Glomerular endothelial cell (primary cell): ENCODE measurements at places on chromosomes 6 and 20. TPM values are rescaled to one million over a fixed set of nuclear protein-coding genes. Genes with fewer than 3 reads are reported as not detected.

Gene VSX1
- not detected in 2 replicates for total RNA-seq

DNA sequence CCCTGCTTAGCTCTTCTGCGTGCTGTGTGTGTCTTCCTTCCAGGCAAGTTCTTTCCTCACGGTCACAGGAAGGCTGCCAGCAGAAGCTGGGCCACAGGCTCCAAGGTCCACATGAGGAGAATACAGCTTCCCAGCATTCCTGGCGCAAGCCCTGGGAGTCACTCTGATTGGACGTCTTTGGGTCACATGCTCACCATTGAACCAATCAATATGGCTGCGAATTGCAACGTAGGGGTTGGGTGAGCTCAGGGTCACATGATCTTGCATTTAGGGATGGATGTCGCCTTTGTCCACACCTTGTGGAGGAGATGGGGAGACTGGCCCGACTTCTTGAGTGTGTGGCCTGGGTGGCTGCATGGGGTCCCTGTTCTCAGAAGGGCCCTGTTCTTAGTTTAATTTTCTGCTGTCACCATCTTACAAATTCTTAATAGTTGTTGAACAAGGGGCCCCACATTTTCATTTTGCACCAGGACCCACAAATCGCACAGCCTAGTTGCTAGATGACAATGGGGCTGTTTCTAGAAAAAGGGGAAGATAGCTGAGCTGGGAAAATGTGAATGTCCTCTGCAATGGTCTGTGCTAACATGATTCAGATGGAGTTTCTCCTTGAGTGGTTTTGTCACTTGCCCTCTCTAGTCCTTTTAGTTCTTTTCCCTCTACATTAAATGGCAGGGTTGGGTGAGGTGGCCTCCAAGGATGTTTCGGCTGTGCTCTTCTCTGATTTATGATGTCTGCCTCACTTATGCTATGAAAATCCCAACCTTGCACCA, 149.6 kb downstream of the CDH26 start:
- DNase-seq: no peak

DNA sequence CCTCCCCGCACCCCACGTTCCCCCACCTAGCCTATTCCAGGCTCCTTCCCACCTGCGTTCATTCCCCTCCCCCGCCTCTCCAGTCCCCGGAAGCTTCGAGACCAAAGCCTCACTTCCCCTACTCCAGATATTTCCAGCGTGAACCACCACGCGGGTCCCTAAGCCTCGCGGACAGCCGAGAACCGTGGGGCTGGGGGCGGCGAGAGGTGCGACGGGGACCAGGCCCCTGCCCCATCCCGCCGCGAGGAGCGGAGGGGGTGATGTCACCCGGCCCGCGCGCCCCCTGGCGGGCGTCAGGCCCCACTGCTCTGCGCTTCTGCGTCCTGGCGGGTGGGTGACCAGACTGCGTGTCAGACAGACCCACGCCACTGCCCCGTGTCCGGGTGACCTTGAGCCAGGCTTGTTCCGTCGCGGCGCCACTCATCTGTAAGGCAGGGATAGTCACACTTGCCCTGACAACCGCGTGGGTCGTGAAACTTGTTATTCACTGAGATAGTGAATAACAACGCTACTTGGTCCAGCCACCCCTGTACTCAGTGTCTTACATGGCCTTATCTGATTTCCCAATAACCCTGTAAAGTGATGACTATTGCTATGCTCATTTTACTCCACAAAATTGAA, 9.0 kb upstream of the HSP90AB1 start:
- DNase-seq: no peak

- DNase-seq: no peak
Observed at GRCh38 chr6:154511791-154512190, 1.3 kb upstream of the CNKSR3 start.

DNA sequence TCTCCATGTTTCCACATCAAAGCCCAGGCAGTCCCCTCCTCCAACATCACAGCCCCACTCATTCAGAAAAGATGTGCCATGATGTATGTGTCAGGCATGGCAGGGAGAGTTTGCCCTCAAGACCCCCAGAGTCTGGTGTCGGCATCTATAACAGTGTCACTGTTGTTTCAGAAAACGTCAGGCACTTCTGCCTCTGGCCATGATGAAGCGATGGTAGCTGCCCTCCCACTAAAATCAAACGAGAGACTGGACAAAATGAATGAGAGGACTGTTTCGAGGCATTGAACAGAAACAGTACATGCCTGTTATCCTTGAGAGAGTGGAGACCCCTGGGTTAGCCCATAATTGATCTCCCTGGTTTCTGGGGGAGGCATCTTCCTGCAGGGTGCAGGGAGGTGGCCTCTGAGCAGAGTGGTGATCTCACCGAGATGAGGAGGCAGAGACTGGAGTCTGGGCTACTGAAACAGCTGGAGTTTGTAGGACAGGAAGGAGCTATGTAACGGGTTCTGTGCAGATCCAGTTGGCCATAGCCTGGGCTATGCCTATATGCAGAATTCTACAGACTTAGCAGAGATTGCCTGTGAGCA, 144.5 kb downstream of the SYCP2 start:
- no peak for DNase-seq

- no peak for DNase-seq
Observed at GRCh38 chr6:45870531-45870930, 145.1 kb downstream of the CLIC5 start.
